ENCODE measurements at places on chromosomes 2 and 18. TPM values are rescaled to one million over a fixed set of nuclear protein-coding genes. Genes with fewer than 3 reads are reported as not detected.

GRB14 gene
- 0.34 TPM for total RNA-seq

LDLRAD4 gene
- total RNA-seq = 13.4 TPM

NLRC4 gene
- not detected for total RNA-seq

NAT8 gene
- not detected for total RNA-seq

REG1A gene
- total RNA-seq = not detected
